Activated CD4-positive, alpha-beta T cell treated with anti-CD3 and anti-CD28 coated beads for 48 hours (primary cell): ENCODE measurements at places on chromosomes 16 and 17.
A peak's percentile ranks its signal among the peaks of the same experiment; 100 is the strongest.

- peak; percentile 83 for DNase-seq
These were observed 20.7 kb downstream of the LGALS9 start for GRCh38 chr17:27651411-27652345.

DNA sequence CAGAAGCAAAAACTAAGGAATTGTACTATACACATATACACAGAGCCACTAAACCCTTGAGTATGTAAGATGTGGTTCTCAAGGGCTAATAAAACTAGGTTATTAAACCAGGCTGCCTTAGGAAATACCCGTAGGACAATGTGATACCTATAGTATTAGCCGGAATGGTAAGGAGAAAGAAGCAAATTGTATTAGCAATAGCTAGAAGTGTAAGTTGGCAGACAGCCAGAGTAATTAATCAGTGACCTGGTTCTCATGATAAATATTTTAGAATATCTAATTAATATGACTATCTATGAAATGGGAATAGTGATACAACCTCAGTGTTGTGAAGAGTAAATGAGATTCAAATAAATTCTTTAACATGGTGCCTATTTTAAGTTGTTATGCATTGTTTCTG lies 18.6 kb downstream of the GDPD1 start:
- DNase-seq: no peak

- peak; percentile 87 for DNase-seq
These were observed 1.6 kb downstream of the LASP1 start for GRCh38 chr17:38871247-38872015.

- DNase-seq: no peak
These were observed 1.9 kb upstream of the C16orf74 start for GRCh38 chr16:85752511-85753420.

GRCh38 chr16:29893553-29893952 lies 5.8 kb downstream of the SEZ6L2 start:
- DNase-seq: no peak

DNA sequence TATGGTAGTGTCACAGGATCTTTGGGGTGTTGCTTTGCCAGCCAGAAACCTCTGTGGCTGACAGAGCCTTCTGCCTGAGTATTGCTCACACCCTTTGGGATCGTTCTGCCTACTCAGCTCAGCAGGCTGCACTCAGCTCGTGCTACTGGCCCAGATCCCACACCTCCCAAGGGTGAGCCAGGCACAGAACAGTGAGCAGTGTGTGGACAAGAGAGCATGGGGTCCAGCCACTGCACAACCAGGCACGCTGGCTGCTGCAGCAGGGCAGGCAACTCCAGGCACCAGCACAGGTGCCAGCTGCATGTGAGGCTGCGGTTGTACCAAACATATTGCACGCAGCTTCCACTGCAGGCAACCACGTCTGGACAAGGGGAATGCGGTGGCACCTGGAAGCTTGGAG lies 84.9 kb downstream of the CYB561 start:
- DNase-seq: no peak

GRCh38 chr17:73957564-73957963 lies 245.9 kb upstream of the RPL38 start:
- DNase-seq: no peak

- no peak for DNase-seq
These were observed 13.6 kb downstream of the CDC42EP4 start for GRCh38 chr17:73297934-73298861.

GRCh38 chr17:78430892-78431691 lies 52.6 kb downstream of the PGS1 start:
- DNase-seq: no peak

DNA sequence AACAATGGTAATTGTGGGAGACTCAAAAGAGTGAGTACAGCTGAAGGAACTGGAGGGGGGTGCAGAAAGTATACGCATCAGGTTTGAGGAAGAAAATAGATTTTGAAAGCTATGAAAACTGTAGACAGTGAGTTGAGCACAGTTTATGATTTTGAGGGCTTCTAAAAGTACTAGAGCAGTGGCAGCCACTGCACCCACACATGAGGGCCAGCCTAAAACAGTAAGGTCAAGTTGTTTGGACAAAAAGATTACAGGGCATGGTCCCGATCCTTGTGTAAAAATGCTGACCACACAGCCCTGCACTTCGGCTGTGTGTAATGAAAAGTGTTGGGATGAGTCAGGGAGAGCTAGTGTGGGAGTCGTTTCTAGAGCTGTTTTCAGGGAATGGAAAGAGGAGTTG lies 2282.1 kb downstream of the TP53TG3F start:
- no peak for DNase-seq
